ENCODE measurements at places on chromosomes 1 and 21.

- no peak for DNase-seq
Measured at GRCh38 chr1:85146972-85147359, 53.9 kb downstream of the SYDE2 start.

DNA sequence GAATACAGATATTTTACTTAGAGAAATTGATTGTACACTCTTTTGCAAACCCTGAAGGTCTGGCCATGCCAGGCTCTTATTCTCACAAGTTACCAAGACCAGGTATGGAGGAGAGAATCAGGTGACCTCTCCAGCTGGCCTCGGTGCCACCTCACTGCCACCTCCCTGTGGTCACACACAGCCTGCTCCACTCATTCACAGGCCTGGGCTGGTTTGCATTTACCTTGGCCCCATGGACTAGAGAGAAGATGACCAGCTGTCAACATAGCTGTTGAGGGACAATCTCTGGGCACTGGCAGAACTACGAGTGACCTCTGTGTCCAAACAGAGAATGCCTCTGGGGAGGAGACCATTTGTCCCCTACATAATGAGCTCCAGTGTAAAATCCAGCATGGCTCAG is 291.2 kb upstream of the RUNX1 start:
- no peak for DNase-seq

DNA sequence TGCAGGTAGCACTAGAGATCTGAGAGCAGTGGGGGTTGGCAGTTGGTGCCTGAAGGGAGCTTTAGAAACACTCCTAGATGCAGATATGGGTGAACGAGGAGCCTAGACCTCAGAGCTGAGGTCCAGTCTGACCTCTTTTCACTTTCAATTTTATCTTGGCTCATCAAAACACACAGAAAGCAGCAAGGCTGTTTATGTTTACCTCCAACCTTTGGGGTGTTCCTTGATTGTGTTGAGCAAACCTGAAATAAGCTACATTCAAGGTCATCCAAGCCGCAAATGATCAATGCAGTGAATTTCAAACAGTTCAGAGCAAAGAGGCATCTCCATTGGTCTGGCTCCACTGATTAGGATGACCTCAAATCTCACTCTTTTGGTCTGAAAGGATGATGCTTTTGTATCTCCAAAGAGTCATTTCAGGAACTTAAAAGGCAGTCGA is 1.3 kb downstream of the LY9 start:
- DNase-seq = no peak

DNA sequence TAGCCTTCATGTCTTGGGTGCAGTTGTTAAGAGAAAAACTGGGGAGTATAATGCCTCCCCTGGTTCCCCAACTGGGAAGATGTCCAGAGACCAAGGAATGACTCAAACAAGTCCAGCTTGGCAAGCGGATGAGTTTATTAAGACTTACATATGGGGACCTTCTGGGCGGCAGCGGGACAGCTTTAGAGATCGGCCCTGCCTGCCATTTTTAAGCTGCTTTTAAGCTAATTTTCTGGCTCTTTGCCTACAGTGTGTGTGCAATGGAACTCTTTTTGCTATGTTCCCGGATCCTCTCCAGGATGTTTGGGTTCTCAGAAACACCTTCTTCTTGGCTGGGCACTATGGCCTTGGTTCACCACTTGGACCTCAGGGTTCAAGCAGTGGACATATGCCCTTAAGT is 99.5 kb downstream of the RYR2 start:
- no peak for DNase-seq

DNA sequence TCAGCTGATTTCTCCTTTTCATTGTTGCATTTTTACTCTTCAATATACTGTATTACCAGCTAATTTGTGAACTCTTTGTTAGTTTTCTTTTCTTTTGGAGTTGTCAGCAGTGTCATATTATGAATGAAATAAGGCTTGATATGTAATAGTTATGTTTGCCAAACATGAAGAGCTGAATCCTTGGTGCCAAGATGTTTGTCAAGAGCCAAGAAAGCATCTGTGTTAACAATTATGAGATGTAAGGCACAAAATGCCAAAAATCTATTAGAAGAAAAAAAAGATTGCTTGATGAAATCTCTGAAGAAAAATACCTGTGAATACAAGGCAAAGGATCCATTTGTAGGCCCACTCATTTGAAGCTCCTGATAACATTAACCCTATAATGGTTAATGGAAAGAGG is 48.4 kb upstream of the RNPC3 start:
- DNase-seq = no peak

Measured in activated T-helper 1 cell treated with anti-CD3 and anti-CD28 coated beads, Interleukin-2, amount 50 U/mL, for 16 hours (primary cell).